ENCODE measurements at places on chromosomes 2 and 18.

DNA sequence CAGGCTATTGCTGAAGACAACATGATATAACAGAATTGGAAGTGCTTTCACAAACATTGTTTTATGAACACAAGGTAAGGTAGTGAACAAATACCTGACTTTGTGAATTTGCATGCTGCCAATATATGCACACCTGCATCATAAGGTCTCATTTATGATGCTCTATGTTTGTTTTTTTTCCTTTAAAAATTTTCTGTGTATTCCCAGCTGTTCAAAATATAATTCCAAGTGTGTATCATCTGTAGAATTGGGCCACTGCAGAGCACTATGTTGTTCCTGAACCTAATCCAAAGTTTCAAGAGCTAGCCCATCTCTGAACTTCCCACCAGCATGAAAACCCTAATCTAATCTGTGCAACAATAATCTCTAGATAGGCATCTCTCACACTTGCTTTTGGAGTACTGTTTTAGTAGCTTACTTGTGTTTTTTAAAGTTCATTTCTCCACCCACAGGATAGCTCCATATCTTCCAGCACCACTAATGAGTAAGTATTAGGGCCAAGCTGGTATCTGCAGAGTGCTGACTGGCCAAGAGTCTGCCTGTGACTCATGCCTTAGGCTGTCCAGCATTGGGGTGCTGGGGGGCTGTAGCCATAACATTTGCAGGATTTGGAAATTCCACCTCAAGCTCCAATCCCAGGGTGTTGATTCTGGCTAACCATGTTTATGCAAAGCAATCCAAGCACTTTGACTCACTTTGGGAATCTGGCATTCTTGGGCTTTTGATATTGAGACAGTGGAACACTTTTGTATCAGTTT lies 208.2 kb upstream of the REV1 start:
- no peak for DNase-seq
- no peak overlapping the region for H3K27ac ChIP-seq
- no peaks in the 10 kb centered on the region for H3K36me3 ChIP-seq
- peaks cover 12% of the 10 kb centered on the region for H3K4me1 ChIP-seq

DNA sequence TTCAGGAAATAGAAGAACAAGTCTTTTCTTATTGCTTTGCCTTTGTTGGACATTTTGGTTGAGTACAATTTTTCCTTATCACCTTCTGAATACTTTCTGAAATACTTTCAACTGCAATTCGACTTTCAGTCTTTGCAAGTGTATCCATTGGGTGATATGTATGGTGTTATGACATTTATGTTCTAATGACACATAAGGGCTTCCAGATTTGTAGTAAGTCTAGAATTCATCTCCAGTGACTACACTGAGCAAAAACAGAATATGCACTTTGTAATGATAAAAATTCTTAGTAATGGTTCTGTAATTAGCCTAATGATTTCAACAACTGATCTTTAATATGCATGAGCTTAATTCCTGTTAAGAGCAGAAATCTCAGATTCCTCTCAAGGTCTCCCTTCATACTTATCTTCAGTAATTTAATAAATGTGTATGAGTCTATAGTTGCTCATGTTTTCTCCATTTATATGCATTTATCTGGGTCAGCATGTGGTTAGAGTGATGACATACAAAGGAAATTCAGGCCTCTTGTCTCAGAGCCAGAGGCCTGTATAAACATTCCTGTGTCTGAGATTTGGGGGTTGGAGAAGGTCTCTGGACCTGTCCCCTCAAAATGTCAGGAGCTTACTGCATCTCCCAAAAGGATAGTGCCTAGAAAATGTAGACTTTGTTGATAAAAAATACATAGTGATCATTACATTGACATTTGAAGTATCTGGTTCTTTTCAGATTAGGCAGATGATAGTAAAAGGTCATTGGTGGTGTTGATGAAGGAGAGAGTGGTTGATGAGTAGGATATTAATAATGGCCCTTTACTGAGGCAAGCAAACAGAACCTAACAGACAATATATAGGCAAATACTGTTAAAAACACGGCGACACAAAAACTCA lies 114.9 kb downstream of the QPCT start:
- H3K27ac ChIP-seq: no peak overlapping the region
- DNase-seq: no peak
- H3K27me3 ChIP-seq: no peaks in the 10 kb centered on the region
- no peak overlapping the region for H3K4me3 ChIP-seq
- no peaks in the 10 kb centered on the region for H3K36me3 ChIP-seq

- no peak overlapping the region for H3K27ac ChIP-seq
- H3K36me3 ChIP-seq: no peaks in the 10 kb centered on the region
- peaks cover 62% of the 10 kb centered on the region for H3K4me1 ChIP-seq
- no peak overlapping the region for H3K4me3 ChIP-seq
Measured at GRCh38 chr2:9617749-9618148, 13.0 kb downstream of the YWHAQ start.

- no peaks in the 10 kb centered on the region for H3K4me1 ChIP-seq
- DNase-seq: no peak
- H3K4me3 ChIP-seq: no peak overlapping the region
- H3K27ac ChIP-seq: no peak overlapping the region
Measured at GRCh38 chr2:63301481-63301880, 250.9 kb downstream of the OTX1 start.

DNA sequence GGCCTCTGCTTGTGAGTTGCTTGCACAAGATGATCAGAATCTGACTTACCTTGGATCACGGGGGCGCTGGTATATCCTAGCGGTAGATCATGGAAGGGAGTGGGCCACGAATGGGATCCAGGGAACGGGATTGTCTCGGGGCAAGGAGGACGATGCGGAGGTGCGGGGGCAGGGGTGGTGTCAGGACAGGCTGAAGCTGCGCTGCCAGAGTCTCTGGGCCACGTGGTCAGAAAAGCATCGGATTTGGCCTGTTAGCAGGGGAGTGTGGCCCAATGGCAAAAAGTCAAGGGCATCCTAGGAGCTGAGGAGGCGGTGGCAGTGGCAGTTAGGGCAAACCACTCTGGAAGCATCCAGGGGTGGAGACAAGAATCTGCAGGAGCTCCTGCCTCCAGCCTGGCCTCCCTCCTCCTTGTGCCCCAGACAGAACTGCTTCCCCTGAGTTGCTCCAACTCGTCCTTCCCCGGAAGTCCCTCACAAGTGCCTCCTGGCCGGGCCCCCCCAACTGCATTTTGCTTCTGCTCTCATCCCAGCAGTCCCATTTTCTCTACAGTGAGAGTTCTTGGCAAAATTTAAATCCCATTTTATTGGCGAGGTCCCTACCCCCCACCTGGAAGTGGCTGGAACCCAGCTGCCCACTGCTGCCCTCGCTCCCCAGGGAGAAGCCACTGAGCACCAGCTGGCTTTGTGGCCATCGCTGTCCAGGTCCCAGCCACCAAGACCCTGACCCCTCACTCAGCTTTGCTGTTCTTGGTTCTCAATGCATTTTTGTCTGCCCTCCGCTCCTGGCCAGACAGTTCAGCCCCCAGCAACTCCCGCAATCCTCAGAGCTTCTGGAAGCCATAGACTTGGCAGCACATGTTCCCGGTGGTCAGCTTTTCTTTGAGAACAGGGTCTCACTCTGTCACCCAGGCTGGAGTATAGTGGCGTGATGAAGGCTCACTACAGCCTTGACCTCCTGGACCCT lies 5.6 kb upstream of the CCDC74B start:
- H3K4me1 ChIP-seq: no peaks in the 10 kb centered on the region
- no peak overlapping the region for H3K4me3 ChIP-seq
- no peaks in the 10 kb centered on the region for H3K27me3 ChIP-seq
- no peak overlapping the region for H3K27ac ChIP-seq
- DNase-seq: no peak

DNA sequence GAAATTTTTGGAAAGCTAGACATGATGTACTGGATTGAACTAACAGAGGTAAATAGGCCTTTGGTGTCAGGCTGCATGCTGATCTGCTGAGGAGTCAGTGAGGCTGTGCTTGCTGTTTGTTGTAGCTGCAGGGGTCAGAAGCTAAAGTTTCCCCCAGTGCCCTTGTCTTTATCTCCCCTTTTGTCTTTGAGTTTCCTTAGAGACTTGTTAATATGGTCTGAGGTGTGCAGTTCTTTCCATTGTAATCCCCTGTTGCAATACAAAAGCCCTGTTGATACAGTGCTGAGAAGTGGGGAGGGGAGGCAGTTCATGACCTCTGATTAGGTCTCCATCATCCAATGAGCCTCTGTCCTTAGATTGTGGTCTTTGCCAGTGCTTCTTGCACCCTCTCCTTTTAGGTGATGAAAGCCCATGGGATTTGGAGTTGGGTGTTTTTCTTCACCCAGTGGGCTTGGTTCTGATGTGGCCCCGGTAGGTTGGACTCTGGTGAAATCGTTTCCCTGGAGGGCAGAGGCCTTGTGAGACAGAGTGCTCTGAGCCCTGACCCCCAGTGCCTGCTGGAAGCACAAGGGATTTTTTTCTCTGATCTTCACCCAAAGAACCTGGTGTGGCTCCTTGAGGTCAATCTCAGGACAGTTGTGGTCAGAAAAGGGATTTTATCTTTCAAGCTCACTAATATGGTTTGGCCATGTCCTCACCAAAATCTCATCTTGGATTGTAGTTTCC lies 163.1 kb downstream of the TMEM18 start:
- no peaks in the 10 kb centered on the region for H3K4me1 ChIP-seq
- no peak for DNase-seq
- no peak overlapping the region for H3K4me3 ChIP-seq
- H3K36me3 ChIP-seq: no peaks in the 10 kb centered on the region
- no peaks in the 10 kb centered on the region for H3K27me3 ChIP-seq

DNA sequence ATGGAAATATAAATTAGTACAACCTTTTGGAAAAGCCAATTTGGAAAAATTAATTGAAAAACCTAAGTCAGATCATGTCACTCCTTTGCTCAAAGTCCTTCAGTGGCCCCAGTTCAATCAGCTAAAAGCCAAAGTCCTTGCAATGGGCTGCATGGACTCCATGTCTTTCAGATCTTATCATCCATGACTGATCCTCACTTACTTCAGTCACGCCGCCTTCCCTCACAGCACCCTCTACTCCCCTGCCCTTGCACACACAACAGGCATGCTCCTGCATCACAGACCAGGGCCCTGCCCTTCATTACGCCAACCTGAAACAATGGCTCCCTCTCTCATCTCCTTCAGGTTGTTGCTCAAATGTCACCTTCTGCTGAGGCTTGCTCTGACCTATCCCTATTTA lies 15.6 kb downstream of the KANSL3 start:
- H3K27me3 ChIP-seq: no peaks in the 10 kb centered on the region
- DNase-seq: no peak
- H3K4me1 ChIP-seq: peaks cover 15% of the 10 kb centered on the region
- peaks cover 6% of the 10 kb centered on the region for H3K36me3 ChIP-seq

DNA sequence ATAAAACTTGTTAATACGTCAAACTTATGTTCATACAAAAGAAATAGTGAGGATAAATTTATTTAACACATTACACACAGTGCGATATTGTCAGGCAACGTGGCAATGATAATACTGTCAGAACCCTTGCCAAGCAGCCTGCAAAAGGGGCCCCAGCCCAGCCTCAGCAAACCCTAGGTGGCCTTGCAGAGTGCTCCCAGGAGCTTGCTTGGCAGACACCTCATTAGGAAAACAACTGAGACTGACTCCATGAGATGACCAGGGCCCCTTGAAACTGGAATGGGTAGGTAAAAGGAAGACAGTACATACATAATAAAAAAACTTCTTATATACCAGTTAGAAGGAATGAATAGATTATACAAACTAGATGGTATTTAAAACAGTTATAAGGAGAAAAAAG lies 136.6 kb upstream of the EPC2 start:
- no peaks in the 10 kb centered on the region for H3K36me3 ChIP-seq
- H3K27me3 ChIP-seq: no peaks in the 10 kb centered on the region
- no peak for DNase-seq
- peaks cover 10% of the 10 kb centered on the region for H3K4me1 ChIP-seq
- H3K4me3 ChIP-seq: no peak overlapping the region

GRCh38 chr2:207465894-207466293 lies 63.9 kb upstream of the CREB1 start:
- H3K4me3 ChIP-seq: no peak overlapping the region
- H3K36me3 ChIP-seq: no peaks in the 10 kb centered on the region
- H3K27ac ChIP-seq: no peak overlapping the region
- no peaks in the 10 kb centered on the region for H3K27me3 ChIP-seq

DNA sequence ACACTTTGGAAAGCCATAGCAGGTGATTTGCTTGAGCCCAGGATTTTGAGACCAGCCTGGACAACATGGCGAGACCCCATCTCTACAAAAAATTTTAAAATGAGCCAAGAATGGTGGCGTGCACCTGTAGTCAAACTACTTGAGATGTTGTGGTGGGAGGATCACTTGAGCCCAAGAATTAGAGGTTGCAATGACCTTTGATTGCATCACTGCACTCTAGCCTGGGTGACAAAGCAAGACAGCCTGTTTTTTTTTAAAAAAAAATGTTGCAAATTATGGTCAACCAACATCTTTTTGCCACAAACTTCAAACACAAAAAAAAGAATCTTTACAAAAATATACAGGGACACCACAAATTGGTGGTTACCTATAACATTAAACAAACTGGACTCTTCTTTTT lies 40.3 kb downstream of the MEX3C start:
- no peak overlapping the region for H3K27ac ChIP-seq
- no peak overlapping the region for H3K4me3 ChIP-seq
- no peaks in the 10 kb centered on the region for H3K36me3 ChIP-seq
- no peaks in the 10 kb centered on the region for H3K27me3 ChIP-seq
- DNase-seq: no peak

DNA sequence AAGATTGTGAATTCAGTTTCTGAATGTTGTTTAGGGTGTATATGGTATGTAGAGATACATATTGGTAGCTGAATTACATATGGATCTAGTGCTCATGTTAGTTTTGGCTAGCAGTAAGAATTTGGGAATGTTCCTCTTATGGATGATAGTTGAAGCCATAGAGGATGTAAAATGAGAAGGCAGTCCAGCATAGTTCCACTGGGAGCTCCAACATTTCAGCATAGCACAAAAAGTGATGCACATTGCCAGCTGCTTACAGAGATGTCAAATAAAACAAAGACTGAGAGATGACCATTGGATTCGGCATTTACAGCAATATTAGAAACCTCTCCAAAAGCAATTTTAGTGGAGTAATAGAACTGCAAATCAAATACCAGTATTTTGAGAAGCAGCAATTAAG lies 77.4 kb downstream of the EML4 start:
- no peaks in the 10 kb centered on the region for H3K36me3 ChIP-seq
- no peak overlapping the region for H3K4me3 ChIP-seq
- H3K4me1 ChIP-seq: peaks cover 23% of the 10 kb centered on the region
- H3K27me3 ChIP-seq: no peaks in the 10 kb centered on the region
- no peak overlapping the region for H3K27ac ChIP-seq

GRCh38 chr2:144006139-144006538 lies 513.8 kb downstream of the ZEB2 start:
- H3K27me3 ChIP-seq: no peaks in the 10 kb centered on the region
- H3K4me1 ChIP-seq: no peaks in the 10 kb centered on the region
- H3K27ac ChIP-seq: no peak overlapping the region
- H3K36me3 ChIP-seq: no peaks in the 10 kb centered on the region
- H3K4me3 ChIP-seq: no peak overlapping the region

DNA sequence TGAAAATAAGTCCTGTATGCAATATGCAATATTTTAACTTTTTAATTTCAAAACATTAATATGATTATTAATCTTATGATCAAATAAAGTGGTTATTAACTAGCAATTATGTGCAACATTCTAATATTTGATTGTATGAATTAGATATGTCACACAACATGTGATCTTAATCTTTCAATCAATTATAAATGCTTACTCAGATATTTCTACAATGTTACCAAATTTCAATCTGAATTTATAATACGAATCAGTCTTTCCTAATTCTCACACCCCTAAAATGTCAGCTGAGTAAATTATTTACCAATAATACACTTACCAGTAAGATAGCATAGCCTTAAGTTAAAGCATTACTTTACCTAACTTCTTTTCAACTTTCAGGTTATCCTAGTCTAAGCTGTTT lies 186.3 kb downstream of the CALCRL start:
- no peak overlapping the region for H3K27ac ChIP-seq
- no peaks in the 10 kb centered on the region for H3K36me3 ChIP-seq
- H3K4me1 ChIP-seq: no peaks in the 10 kb centered on the region
- DNase-seq: no peak
- H3K4me3 ChIP-seq: no peak overlapping the region
- H3K27me3 ChIP-seq: no peaks in the 10 kb centered on the region
